ENCODE measurements at places on chromosomes 1 and 21.

GRCh38 chr1:15684468-15685291, 560 bp downstream of the PLEKHM2 start:
- DNase-seq = peak; percentile 42

DNA sequence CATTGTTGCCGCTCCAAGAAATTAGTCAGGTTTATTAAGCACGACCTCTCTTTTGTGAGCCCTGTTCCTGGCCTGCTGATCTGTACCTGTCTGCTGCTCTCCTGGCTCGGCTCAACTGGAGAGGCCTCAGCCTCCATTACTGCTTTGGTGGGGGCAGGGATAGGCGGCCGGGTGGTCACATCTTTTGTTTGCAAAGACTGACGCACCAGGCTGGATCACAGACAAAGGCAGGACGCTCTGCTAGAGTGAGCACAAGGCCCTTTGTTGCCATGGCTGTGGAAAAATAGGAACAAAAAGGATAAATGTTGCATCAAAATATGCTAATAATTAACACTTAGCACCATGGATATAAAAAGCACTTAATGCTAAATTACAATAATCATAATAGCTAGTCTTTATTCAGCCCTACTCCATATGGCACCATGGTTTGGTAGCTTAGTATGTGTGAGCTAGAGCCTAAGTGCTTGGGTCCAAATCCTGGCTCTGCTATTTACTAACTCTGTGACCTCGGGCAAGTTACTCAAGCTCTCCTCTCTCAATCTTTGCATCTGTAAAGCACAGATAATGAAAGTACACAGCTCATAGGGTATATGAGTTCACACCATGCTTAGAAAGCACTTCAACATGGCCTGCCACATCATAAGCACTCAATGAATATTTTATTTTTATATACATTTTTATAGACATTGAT, 28.9 kb upstream of the HPDL start:
- DNase-seq = no peak

- no peak for DNase-seq
Observed at GRCh38 chr21:42234041-42234440, 15.1 kb downstream of the ABCG1 start.

DNA sequence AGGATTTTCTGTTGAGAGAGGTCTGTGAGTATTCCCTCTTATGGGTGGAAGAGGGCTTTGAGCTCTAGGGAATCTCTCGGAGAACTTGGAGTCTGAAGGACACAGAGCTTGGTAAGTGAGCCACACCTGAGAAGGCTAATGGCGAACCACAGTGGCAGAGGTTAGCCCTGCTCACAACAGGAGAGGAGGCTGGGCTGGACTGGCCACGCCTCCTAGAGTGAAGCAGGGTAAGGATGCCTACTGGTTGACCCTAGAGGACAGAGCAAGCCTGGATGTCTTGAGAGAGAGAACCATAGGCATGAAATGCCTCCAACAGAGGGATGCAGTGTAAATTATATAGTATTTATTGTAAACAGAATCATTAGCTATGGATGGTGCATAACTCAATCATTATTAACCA, 232.6 kb downstream of the PCP4 start:
- no peak for DNase-seq

DNA sequence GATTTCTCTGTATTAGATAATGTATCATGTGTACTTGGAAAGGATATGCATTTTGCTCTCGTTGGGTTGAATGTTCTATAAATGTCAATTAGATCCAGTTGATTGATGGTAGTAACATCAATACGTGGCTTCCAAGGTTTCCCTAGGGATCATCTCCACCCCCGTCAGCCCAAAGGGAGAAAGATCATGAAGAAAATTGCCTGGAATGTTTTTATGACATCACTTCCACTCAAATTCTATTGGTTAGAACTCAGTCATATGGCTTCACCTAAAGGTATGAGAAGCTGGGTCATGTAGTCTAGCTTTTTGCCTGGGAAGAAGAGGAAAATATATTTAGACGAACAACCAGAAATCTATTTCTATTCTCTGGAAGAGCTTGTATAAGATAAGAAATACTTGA, at the start of gene C1orf185:
TSS of gene C1orf185 (plus strand) at position 253 of the 400 bp plus-strand sequence. CDS start at position 259, 6 bp downstream.
- no peak for DNase-seq

DNA sequence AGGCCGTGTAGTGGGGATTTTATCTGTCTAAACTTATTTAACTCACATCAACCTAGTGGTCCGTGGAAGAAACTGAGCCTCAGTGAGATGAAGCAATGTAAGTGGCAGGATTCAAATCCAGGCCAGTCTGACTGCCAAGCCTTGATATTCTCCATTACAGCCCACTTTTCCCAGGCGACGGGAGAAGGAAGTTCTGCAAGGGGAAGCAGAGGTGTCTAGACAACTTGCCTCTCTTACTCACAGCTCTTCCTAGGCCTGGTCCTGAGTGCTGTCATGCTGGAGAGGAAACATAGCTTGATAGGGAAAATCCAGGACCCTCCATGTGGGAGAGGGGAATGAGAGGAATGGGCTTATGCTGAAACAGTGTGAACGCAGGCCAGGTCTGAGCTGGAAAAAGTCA, 9.1 kb downstream of the CTSE start:
- no peak for DNase-seq

GRCh38 chr1:145884675-145885074, 991 bp downstream of the ANKRD35 start:
- no peak for DNase-seq

- no peak for DNase-seq
Observed at GRCh38 chr1:196415978-196416377, 192.3 kb downstream of the KCNT2 start.

DNA sequence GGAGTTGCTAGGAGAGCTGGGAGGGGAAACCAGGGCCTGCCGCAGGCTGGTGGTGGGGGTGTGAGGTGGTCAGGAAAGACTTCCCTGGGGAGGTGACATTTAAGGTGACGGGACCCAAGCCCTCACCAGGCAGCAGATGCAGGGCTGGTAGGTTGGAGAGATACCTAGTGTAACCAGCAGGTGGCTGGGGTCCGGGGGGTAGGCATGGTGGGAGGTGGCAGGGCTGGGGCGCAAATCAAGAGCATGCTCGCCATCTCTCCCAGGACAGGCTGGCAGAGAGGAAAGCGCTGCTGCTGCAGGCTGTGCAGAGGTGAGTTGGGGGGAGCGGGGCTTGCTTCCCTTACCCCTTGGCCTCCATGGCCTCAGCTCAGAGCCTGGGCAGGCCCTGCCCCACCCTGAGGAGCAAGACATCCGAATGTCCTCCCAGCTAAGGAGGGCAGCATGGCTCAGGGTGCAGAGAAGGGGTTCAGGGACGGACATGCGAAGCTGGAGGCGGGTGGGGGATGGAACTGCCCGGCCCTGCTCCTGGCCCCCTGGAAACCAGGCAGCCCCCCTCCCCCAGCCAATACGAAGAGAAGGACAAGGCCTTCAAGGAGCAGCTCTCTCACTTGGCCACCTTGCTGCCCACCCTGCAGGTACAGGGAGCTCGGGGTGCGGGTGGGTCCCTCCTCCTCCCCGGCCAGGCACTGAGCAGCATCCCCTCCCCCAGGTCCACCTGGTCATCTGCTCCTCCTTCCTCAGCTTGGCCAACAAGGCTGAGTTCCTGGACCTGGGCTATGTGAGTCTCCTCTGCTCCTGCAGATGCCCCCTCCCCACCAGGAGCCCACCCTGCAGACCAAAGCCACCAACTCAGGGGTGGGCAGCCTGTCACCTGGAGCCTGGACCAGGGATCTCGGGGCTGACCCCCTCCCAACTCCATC, 4.0 kb downstream of the RNF207 start:
- no peak for DNase-seq

GRCh38 chr1:6207921-6208320, 2.0 kb downstream of the RNF207 start:
- DNase-seq = no peak

- DNase-seq = no peak
Observed at GRCh38 chr1:209158851-209159250, 424.7 kb upstream of the CAMK1G start.

DNA sequence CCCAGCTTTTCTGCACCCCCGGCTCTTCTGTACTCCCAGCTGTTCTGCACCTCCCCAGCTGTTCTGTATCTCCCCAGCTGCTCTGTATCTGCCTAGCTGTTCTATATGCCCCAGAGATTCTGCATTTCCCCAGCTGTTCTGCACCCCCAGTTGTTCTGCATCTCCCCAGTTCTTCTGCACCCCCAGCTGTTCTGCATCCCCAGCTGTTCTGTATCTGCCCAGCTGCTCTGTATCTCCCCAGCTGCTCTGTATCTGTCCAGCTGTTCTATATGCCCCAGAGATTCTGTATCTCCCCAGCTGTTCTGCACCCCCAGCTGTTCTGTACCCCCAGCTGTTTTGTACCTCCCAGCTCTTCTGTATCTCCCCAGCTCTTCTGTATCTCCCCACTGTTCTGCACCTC, 41.1 kb downstream of the UMODL1 start:
- DNase-seq = no peak

- no peak for DNase-seq
Observed at GRCh38 chr1:226732856-226733291, 6.2 kb downstream of the ITPKB start.

DNA sequence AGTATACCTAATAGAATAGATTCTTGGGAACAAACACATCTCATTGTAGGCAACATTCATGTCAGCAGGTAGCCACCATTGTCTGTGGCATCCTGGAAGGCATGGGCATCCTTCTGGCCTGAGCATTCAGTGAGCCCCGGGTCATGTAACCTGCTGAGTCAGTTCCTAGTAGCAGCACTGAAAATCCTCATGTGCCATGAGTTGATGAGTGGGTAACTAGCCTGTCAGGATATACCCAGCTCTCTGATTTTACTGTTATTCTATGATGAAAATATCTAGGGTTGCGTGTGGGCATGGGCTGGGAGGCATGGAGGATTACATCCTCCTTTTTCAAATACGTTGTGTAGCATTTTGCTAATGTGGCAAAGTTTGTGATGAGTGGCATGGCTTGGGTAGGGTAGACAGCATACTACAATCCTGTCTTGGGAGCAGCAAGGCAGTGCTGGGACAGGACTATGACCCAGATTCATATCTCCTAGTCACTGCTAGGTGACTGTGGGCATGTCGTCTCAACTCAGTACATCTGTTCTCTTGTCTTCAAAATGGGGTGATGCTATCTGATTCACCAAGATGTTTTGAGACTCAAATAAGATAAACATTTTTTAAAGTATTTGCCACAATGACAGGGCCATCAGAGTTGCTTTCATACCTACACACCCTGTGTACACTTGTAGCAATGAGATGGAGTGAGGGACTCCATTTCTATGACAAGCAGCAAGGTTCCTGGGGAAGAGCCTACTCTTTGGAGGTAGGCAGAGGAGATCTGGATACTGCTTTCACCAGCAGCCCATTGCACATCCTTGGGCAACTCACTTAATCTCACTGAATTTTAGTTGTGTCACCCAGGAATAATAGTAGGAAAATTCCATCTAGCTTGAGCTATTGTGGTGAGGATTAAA, 62.5 kb downstream of the CD58 start:
- DNase-seq = no peak

GRCh38 chr1:29245261-29245660, 8.9 kb downstream of the PTPRU start:
- DNase-seq = no peak

DNA sequence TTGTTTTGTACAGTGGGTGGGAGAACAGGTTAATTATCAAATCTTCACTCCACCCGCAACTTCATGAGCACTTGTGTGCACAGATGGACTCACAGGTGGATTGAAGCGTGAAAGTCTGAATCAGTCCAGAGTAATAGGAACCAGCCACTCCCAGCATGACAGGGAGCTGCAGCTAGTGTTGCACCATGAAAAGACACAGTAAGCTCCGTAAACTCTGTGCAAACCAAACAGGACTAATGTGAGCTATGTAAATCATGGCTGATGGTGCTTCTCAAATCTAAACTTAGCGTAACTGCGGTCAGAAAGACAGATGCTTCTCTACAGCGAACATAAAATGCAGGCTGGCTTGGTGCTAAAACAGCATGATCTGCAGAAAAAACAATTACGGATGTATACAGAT, 114.4 kb downstream of the CENPF start:
- no peak for DNase-seq

GRCh38 chr1:20126041-20126805, 6.9 kb upstream of the PLA2G2D start:
- no peak for DNase-seq

GRCh38 chr1:184972315-184973055, 1.8 kb downstream of the NIBAN1 start:
- no peak for DNase-seq

DNA sequence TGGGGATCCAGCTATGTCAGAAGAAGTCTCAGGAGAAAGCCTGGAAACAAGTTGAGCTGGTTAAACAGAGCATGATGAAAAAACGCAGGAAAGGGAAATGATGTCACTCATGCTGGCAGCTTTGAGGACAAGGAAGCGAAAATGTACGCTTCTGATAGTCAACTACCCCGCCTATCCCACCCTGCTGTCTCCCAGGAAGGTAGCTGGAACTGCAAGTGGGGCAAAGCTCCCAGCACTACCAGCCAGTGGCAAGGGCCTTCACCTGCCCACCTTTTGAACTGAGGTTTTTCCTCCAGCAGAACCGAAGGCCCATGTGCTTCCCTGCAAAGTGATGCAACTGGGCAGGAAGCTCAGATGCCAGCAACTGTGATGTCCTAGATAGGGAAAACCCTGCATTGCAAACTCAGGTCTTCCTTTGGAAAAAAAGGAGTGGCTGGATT, 6.3 kb upstream of the IL20 start:
- no peak for DNase-seq

DNA sequence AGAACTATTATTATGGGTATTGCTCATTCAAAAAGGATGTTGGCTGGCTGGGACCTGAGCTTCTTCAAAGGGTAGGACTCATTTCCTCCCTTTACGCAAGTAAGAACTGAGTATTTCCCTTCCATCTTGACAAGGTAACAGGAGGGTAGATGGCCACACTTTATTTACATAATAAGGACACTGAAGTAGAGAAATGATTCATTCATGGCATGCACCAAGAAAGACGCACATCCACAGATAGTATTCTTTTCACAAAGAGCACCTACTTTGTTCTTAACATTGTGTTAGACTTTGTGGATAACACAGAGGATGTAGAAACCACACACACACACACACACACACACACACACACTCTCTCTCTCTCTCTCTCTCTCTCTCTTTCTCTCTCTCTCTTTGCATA, 82.9 kb downstream of the FAM78B start:
- DNase-seq = no peak

DNA sequence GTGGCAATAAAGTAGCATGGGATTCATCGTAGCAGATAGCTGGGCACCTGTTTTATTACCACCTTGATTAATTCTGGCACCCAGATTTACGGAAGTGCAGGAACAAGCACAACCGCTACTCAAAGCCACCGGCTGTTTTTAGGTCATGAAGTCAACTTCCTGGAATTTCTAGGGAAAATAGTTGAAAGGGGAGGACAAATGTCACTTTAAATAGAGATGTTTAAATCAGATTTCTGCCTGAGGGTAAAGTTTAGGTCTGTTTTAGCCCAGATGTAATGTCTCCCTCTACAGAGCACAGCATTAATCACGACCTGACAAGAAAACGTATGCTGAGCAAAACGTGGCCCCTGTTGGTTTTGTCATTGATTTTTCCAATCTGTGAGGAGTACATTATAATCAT, 8.0 kb downstream of the ADGRL2 start:
- DNase-seq = no peak

DNA sequence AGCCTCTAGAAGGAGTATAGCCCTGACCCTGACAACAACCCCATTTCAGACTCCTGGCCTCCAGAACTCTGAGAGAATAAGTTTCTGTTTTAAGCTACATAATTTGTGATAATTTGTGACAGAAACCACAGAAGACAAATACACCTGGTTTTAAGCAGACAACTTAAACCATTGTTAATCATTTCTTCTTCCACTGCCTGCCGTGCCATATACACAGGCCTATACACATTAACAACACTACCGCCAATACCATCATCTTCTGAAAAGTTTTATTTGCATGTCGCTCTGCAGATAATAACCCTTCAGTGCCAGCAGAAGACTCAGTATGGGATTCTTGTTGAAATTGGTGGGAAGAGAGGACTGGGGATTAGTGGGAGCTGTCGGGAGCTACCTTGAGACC, 39.9 kb upstream of the KRTAP19-8 start:
- no peak for DNase-seq
